NCI-H1436 (cell line): ENCODE measurements at places on chromosomes 16 and 17.

- DNase-seq, result no peak
Measured at GRCh38 chr17:48548523-48549280, 3.8 kb upstream of the HOXB2 start.

GRCh38 chr17:75496005-75496404 is 19.3 kb downstream of the CASKIN2 start:
- no peak for DNase-seq

GRCh38 chr16:87093804-87094555 is 223.2 kb downstream of the C16orf95 start:
- DNase-seq, result no peak

DNA sequence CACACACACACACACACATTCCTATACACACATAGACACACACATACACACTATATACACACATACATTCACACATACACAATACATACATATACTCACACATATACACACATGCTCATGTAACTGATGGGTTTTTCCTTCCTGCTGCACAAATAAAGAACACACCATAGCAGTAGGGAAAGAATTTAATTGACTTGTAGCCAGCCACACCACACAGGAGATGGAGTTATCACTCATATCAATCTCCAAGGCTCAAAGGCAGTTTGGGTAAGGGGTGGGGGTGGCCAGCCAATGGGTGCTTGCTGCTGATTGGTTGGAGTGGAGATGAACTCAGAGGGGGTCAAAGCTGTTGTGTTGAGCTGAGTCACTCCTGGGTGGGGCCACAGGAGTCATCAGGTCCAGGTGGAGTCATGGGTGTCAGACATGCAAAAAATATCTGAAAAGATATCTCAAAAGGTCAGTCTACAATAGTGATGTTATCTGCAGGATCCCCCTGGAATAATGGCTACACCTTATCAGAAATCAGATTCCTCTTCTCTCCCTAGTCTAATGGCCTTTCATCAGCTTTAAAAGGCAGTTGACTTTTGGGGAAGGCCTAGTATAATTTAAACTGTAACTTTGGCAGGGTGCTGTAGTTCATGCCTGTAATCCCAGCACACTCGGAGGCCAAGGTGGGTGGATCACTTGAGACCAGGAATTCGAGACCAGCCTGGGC is 46.1 kb downstream of the WSB1 start:
- DNase-seq, result no peak

DNA sequence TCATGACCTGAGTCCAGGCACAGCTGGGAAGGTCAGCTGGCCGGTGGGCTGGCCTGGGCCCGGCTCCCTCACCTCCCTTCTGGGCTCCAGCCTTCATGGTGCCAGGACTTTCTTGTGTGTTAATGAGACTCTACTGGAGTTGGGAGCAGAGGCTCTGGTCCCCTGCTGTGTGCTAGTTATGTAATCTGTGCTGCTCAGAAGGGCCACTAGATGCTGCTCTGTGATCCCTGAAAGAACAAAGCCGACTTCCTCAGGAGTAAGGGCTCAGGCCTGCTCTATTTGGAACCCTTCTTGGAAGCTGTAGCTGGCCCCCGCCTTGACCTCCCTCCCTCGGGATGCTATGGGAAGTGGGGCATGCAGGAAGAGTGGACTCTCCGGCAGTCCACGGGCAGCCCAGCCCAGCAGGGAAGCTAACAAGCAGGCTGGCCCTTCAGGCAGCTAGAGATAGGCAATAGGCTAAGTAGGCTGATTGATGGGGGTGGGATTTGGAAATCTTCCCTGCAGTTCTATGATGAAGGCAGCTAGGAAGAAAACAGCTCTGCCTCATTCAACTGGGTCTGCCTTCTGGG is 3.3 kb upstream of the CDK5R1 start:
- peak; percentile 74 for DNase-seq

- DNase-seq, result no peak
Measured at GRCh38 chr17:75087558-75088453, at the start of gene SLC16A5. Gene SLC16A5, plus strand, starts transcription at chr17:75087954. Its CDS starts 5,683 bp downstream, at chr17:75093637.

DNA sequence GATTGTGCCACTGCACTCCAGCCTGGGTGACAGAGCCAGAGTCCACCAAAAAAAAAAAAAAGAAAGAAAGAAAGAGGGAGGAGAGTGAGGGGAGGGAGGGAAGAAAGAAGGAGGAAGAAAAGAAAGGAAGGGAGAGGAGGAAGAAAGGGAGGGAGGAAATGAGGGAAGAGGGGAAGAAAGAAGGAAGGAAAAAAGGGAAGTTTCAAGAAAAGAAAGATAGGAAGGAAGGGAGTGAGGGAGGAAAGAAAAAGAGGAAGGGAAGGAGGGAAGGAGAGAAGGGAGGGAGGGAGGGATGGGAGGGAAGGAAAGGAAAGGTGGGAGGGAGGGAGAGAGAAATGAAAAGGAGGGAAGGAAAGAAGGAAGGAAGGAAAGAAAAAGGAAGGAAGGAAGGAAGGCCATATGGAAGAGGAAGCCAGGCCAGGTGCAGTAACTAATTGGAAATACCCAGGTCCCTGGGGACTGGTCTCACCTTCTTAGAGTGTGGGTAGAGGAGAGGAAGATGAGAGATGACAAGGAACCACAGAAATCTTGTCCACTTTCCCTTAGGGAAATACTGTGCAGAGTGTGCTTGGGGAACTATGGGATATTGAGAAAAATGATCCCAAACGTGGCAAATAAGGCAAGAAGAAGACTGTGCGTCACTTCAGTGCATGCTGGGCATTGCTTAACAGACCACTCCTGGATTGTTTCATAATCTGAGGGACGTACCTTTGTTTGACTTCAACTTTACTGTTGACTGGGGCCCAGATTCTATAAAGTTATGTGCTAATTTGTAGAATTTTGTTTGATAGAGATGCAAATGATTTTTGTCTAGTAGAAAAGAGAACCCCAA is 15.1 kb upstream of the CSNK2A2 start:
- no peak for DNase-seq

GRCh38 chr17:39156491-39156890 is 5.1 kb upstream of the PLXDC1 start:
- DNase-seq, result no peak

DNA sequence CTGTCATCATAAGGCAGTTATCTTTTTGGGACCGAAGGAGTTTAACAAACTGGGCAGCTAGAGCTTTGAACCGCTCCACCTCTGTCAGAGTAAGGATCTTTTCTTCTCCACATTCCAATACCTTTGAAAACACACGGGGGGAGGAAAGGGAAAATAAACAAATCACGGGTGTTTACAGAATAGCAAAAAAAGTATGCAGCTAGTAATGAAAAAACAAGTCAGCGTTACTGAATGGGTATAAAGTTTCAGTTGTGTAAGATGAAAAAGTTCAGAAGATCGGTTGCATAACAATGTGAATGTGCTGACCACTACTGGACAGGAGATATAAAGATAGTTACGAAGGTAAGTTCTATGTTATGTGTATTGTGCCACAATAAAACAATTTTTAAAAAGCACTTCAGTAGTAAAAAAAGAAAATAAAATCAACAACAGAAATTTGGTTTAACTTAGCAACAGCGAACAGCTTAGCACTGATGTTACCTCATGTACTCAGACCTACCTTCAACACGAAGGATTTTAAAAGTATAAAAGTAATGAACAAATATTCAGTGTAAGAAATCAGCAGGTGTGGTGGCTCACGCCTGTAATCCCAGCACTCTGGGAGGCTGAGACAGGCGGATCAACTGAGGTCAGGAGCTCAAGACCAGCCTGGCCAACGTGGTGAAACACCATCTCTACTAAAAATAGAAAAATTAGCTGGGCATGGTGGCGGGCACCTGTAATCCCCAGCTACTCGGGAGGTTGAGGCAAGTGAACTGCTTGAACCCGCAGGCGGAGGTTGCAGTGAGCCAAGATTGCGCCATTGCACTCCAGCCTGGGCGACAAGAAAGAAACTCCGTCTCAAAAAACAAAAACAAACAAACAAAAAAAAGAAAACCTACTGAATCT is 34.3 kb downstream of the MARF1 start:
- DNase-seq, result no peak

DNA sequence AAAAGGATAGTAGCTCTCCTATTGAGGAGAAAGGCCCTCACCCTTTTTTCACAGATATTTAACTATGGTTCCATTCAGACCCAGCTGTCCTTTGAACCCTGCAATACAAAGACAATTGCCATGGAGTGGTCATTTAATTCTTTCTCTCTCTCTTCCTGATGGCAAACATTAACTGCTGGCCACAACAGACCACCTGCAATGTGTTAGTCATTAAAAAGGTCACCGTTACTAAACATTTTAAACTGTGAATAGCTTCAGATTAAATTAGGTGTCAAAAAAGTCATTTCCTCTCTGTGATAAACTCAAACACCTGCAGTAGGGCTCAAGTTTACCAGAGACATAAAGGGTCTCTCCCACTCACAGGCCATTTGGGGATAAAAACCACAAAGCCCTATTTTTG is 697.2 kb downstream of the TOX3 start:
- no peak for DNase-seq

DNA sequence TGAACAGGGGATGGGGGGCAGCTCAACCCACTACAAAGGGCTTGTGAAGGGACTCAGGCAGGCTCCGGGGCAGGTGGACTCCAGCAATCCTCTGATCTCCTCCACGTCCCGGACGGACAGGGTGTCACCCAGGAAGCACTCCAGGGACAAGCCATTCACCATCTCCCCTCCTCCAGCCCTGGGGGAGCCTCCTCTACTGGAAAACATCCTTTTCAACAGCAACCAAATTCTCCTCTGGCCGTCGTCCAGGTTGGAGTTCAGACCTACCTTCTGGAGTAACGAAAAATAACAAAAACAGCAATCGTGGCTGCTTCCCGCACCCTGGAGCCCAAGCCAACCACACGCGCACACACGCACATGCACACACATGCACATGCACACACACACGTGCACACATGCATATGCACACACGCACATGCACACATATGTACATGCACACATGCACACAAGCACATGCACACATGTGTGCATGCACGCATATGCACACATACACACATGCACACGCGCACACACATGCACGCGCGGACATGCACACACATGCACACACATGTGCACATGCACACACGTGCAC is 8.9 kb upstream of the RBFOX3 start:
- DNase-seq, result no peak

GRCh38 chr17:46821482-46822387 is 3.2 kb upstream of the WNT3 start:
- no peak for DNase-seq

DNA sequence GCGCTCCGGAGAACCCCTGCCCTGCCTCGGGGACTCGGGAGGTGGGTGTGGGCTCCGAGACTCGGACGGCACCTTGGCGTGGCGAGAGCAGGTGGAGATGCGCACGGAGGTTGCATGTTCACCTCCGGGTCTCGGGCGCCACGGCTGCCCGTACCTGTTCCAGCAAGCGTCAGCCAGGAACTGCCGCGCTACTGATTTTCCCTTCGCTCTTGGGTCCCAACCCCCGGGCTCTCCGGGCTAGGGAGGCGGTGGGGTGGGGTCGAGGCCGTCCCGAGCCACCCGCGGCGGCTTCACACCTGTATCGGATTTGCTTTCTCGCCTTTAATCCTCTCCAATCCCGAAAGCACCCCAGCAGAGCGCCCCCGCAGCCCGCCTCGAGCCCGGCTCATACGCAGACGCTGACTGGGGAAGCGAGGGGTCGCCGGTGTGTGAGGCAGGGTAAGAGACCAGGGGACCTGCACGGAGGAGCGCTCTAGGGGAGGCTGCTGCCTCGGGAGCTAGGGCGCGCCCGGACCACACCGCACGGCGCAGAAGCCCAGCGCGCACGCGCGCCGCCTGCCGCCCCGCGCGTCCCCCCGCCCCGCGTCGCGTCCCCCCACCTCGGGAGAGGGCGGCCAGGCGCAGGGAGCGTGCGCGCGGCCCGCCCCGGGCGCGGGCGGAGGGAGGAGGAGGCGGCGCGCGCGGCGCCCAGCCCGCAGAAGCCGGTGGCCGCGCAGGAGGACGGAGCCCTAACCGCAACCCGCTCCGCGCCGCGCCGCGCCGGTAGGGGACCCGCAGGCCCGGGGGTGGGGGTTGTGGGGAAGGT is at the start of gene DUSP14:
TSS of gene DUSP14 (plus strand) at position 695 of the 805 bp plus-strand sequence. CDS start 22,382 bp downstream, outside the sequence.
- DNase-seq, result peak; percentile 91

GRCh38 chr16:64950262-64950661 is 171.6 kb downstream of the CDH11 start:
- no peak for DNase-seq

DNA sequence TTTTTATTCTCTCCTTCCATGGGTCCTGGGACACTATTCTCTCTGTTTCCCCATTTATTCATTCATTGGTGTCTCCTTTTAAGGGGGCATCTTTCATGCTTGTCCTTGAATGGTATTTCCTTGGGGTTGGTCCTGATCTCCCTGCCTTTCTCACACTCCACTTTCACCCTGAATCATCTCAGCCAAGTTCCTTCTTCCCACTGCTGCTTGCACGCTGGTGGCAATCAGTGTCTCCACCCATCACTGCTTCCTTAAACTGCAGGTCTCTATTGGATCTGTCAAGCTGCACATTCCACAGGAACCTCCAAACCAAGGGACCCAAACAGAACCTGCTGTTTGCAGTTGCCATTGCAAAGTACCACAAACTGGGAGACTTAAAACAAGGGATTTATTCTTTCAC is 89.3 kb upstream of the SDK2 start:
- DNase-seq, result no peak

GRCh38 chr17:75048249-75048878 is 1.3 kb downstream of the KCTD2 start:
- DNase-seq, result no peak

DNA sequence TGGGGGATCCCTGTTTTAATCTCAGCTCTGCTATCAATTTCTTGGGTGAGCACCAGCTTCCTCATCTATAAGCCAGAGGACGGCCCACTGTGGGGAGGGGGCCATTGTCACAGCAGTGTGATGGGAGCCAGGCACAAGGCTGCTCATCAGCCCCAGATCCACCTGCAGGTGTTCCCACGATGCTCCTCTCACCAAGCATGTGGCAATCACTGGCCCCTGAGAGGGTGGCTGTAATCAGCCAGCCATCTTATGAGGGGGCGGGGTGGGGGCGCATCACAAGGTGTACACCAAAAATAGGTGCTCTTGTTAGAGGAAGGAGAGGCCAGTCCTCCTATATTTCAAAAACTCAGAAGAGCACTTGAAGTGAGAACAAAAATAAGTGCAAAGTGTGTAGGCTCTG is 31.2 kb downstream of the HNF1B start:
- DNase-seq, result peak; percentile 0

DNA sequence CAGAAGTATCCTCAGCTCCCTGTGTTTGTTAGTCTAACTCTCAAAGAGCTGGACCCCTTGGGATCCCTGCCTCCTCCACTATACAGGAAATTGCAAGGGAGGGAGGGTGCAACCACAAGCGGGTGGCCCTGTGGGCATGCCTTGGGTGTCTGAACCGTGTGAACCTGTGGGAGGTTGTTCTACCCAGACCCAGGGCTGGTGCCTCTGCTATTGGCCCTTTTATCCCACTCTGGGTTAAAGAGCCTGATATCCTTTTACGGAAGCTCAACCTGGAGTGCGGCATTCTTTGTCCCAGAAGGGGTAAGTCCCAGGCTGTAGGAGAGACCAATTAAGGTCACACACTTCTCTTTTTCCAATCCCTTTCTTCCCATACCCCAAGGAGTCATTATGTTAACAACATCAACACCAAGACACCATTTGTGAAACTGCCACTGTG is 53.4 kb downstream of the ARSG start:
- DNase-seq, result no peak

GRCh38 chr16:80459331-80459777 is 81.4 kb upstream of the DYNLRB2 start:
- no peak for DNase-seq
